ENCODE measurements at places on chromosomes 1 and 21.

DNA sequence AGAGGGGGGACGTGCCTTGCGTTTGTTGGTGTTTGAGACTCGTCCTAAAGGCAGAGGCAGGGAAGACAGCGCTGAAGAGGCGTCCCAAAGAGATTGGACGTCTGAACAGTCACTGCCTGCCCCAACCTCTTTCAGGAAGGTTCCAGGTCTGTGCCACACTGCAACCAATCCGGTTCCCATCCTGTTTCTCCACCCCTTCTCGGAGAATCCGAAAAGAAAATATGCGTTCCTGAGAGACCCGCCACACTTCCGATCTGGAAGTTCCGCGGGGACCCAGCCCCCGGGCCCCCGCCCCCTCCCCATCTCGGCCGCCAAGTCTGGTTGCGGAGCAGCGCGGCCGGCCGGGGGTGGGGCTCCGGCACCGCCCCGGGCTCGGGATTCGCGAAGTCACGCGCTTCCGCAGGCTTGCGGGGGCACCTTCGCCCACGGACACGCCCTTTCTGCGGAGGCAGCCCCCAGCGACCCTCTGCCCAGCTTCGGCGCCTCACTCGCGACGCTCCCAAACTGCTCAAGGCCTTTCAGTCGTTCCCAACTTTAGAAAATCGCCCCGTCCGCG lies 124.5 kb upstream of the DPYD start:
- DNase-seq = no peak

DNA sequence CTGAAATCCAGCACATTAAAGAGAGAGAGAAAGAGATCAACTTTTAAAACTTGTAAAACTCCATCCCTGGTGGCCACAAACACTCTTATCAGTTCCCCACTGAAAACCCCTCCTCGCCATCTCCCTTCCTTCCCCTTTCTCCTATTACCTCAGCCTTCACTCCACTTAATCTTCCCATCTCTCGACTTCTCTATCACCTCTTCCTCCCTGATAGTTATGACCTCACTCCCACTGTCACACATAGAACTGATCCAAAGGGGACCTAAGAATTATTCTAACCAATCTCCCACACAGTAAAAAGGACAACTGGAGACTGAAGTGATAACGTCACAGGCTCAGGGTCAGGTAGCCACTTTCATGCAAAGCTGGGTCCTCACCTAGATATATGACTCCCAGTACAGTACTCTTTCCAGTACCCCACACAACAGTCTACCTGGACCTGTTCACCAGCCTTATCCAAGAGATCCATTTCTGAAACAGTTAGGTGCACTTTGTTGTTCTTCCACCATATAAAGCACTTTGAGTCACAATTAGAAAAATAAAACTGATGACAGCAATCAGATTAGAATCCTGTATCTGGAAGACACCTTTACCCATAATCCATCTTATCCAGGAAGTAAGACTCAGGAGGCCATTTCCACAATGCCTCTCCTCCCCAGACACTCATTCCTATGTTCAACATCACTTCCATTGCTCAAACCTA lies 324.8 kb downstream of the SMYD3 start:
- no peak for DNase-seq

GRCh38 chr1:94920061-94920460 lies 6.8 kb downstream of the CNN3 start:
- no peak for DNase-seq

GRCh38 chr21:37746849-37747248 lies 169.4 kb downstream of the KCNJ6 start:
- DNase-seq = no peak

GRCh38 chr1:81004011-81004410 lies 796.7 kb upstream of the ADGRL2 start:
- DNase-seq = no peak

GRCh38 chr1:65279070-65279779 lies 30.1 kb upstream of the DNAJC6 start:
- no peak for DNase-seq

DNA sequence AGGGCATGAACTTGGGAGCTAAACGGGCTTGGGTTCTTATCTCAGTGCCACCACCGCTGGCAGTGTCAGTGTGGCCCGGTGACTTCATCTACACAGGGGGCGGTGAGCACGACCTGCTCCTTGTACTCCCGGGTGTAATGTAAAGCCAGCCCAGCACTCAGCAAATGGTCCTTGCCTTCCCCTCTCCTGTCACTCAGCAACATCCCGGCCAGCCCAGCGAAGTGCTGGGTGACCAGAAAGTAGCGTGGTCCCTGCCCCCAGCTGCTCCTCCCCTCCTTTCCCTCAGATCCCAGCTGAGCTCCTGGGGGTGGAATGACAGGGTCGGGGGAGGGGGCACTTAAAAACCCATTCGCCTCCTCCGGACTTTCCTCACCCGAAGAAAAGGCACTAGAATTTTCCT lies 7.2 kb downstream of the KCNN3 start:
- DNase-seq = no peak

- no peak for DNase-seq
These were observed 2.9 kb downstream of the BRINP3 start for GRCh38 chr1:190474650-190475211.

GRCh38 chr1:30929944-30930525 lies 21.5 kb upstream of the SDC3 start:
- DNase-seq = no peak

GRCh38 chr1:67685558-67686266 lies 711 bp downstream of the GADD45A start:
- DNase-seq = no peak

GRCh38 chr1:10835421-10835820 lies 39.0 kb upstream of the CASZ1 start:
- DNase-seq = no peak

- no peak for DNase-seq
These were observed 98.3 kb downstream of the COQ8A start for GRCh38 chr1:227038401-227038800.

DNA sequence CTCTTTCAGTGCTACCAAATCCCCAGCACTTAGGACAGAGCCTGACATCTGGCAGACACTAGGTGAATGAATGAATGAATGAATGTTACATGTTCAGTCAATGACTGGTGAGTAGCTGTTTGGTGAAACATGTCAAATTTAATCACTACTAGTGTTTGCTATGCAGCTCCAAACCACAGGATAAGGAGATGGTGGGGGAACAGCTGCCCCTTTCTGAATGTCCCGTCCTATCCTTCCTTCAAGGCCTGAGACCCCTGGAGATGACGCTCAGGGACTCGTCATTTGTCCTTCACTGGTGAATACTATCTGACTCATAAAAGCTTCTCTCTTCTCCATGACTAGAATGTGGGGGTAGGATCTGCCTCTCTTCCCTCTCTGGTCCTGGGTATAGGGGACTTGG lies 175.4 kb downstream of the HIVEP3 start:
- no peak for DNase-seq

DNA sequence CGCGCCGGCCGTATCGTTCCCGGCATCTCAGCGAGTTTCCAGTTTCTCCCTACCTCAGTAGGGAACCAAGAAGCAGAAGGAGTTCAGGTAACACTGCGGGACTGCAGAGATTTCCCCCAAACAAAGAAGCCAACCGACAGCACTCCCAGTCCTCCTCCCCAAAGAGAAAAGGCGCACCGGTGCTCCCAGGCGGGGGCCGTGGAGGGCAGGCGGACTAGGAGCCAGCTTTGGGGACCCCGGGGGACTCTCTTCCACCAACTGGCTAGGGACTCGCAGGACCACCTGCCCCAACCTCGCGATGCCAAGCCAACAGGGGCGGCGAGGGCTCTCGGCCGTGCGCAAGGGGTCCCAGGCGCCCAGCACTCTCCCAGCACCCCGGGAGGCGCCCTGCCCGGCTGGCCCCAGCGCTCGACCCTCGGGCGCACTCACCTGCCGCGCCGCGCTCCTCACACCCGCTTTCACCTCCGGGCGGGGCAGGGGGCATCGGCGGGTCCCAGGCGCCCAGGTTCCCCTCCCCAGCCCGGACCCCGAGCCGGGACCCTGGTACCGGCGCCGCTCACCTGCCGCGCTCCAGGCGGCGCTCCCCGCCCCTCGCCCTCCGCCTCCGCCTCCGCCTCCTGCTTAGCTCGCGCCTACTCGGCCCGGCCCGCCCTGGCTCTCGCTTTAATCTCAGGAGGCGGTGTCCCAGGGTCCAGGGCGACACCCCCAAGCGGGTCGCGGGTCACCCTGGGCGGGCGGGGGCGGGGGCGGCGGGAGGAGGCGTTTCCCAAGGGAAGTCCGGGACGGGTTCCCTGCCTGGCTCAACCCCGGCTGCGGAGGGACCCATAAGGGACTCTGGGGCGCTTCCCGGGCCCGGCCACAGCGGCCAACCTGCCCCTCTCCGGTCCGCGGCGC lies at the start of gene TMPRSS2:
TMPRSS2 (minus strand) TSS at position 638 of the 894 bp plus-strand sequence. CDS start 10,025 bp downstream, outside the sequence.
- no peak for DNase-seq

DNA sequence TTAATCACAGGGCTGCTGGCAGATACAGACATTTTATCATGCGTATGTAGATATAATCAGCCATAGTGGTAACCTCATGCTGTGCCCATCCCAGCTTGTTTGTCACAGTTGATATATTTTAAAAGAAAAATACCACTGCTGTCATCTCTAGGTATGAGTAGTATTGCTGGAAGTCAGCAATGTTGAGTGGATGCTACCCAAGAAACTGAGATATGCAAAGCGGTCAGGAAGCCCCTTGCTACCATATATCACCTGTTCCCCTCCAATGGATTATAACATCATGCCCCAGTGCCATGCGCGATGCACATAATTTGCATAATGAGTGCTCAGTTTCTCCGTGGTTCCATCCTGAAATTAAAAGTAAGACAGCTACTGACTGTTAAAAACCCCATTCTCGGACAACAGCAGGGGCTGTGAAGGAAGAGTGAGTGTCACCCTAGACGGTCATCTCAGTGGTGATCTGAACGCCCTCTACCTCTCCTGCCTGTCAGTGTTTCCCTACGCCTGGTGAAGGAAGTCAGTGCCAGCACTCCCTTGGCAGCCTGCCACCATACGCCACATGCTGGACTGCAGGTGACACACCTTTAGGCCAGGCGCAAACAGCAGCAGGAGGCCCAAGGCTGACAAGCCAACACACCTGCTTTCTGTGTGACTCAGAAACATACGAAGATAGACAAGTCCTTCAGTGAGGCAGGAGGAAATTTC lies 2.7 kb downstream of the IL10RB start:
- DNase-seq = no peak

DNA sequence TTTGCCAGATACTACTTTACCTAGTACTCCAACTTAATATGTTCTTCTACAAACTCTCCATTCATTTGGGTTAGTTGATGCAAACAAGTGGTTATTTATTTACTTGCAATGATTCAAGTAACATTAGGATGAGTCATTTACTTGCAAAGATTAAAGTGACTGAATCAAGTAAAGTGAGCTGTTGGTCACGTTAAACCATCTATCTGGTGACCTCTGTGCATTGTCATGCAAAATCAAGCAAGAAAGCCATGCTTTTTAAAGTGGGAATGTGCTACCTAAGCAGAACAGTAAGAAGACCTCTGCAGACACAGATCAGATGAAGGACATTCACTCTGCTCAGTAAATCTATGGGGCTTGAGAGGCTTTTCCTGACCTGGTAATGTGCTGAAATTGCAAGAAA lies 254.7 kb downstream of the LRRIQ3 start:
- DNase-seq = peak; percentile 22

DNA sequence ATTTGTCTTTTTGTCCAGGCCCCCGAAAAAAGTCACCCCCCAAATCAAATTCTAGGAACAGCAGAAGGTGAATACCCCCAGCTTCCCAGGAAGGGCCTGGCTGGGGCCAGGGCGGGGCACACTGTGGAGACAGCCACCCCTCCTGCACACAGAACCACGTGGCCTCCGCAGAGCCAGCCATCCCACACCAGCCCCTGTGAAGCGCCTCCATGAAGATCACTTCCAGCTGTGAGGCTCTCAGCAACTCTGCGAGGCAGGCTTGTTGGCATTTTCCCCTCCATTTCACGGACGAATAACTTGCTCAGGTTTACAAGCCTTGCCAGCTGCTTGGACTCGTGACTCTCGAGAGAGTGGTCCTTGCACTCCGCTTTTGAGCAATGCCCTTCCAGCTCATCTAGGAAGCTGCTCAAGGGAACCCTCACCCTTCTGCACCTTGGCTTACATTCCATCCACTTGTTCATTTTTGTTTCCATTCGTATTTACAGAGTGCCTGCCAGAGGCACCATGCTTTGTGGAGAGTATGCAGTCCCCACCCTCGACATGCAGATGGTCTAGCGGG lies 48.2 kb downstream of the SYT6 start:
- no peak for DNase-seq

- no peak for DNase-seq
These were observed 16.0 kb downstream of the KIF17 start for GRCh38 chr1:20701847-20702246.

DNA sequence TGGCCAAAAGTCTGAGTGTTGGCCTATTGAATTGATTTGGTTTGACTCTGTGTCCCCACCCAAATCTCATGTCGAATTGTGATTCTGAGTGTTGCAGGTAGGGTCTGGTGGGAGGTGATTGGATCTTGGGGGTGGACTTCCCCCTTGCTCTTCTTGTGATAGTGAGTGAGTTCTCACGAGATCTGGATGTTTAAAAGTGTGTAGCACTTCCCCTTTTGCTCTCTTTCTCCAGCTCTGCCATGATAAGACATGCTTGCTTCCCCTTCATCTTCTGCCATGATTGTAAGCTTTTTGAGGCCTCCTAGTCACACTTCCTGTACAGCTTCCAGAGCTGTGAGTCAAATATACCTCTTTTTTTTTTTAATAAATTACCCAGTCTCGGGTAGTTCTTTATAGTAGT lies 297.1 kb upstream of the ZRANB2 start:
- DNase-seq = no peak

- DNase-seq = no peak
These were observed 82.7 kb downstream of the NOS1AP start for GRCh38 chr1:162151900-162152829.

DNA sequence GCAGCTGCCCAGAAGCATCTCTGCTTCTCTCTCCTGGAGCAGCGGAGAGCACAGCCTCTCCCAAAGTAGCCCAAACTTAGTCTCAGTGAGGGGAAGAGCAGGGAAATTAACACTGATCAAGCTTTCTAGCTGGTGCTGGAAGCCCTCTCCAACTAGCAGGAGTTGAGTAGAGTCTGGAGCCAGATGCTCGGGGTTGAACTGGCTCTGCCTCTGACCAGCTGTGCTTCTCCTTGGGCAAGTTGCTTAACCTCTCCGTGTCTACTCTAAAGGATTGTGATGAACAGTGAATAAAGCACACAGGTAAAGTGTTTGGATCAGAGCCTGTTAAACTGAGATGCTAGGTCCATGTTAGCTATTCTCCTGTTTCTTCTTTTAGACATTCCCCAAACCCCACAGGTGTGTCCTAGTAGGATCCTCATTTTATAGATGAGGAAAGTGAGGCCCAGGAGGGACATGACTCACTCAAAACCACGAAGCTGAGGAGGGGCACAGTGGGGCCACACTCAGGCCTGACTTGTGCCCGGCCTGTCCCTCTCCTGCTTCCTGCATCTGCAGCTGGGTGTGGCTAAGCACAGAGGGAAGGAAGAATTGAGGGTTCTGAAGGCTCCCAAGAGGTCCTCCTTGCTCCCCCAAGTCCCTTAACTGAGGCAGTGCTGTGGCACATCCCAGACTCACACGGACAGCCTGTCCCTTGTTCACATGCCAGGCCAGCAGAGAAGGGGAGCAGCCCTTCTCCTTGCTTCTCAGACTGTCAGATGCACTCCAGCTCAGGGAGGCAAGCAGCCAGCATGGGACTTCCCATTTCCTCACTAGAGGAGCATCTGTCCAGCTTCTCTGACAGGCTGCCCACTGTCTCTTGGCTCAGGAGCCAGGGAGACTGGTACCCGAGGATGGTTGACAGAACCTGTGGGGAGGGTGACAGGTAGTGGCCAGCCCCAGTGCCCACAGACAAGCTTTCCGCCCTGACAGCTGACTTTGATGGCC lies 152.0 kb upstream of the IGSF21 start:
- no peak for DNase-seq
